ENCODE measurements at places on chromosomes 12 and 14.

- DNase-seq: no peak
Measured at GRCh38 chr12:120979862-120980696, 1.7 kb downstream of the HNF1A start.

GRCh38 chr12:63075376-63076060 lies 75.5 kb downstream of the AVPR1A start:
- no peak for DNase-seq

DNA sequence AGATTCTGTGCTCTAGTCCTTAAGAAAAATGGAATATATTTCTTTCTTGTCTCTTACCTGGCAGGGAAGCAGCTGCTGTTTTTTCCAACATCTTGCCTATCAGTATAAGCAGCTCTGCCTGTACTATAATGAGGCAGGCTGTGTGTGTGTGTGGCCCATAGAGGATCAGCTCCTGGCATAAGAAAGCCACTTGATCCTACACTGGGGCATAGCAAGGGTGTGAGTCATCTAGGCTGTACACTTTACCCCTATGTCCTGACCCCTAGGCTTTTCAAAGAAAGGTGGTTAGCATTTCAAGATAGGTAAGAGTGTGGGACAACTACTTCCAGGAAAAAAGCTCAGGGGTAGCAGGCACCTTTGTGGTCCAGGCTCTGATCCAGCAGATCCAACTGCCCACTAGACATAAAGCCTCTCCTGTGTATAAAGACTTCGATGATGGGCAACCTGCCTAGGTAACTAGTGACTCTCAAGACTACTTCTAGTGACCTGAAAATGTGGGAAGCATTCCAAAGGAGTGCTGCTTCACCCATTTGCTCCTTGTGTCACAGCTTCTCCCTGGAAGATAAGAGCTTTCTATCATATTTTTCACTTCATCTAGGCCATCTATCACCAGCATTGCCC lies 4.9 kb upstream of the SENP1 start:
- DNase-seq: no peak

DNA sequence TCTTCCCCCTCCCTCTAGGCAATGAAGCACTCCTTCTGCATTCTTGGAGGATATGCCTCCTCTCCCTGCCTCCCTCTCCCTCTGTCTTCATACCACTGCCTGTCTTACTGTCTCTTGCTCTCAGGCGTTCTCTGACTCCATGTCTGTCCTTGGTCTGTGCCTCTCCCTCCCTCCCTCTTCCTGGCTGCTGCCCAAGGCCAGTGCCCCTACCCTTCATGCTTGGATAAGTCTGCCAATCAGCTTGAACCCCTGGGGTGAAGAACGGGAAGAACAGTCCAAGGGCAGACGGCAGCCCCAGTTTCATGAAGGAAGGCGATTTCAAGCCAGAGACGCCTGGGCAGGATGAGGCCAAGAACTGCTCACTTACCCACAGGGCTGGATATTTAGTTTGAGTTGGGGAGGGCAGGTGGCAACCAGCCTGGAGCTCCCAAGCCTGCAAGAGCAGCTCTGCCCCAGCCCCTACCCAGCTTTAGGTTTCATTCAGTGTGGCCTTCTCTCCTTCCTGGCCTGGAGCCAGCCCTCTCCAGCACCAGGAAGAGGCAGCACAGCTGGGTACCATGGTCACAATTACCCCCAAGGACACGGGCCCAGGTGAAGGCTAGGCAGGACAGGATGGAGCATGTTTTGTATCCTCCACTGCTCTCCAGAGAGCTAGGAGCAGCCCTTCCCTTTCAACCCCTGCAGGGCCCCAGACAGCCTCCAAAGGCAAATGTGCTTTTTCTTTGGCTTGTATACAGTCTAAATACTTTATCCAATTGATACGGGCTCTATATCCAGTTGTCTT lies 35.8 kb upstream of the LTBP2 start:
- no peak for DNase-seq

GRCh38 chr12:52306731-52307130 lies 14.5 kb downstream of the KRT83 start:
- DNase-seq: no peak

DNA sequence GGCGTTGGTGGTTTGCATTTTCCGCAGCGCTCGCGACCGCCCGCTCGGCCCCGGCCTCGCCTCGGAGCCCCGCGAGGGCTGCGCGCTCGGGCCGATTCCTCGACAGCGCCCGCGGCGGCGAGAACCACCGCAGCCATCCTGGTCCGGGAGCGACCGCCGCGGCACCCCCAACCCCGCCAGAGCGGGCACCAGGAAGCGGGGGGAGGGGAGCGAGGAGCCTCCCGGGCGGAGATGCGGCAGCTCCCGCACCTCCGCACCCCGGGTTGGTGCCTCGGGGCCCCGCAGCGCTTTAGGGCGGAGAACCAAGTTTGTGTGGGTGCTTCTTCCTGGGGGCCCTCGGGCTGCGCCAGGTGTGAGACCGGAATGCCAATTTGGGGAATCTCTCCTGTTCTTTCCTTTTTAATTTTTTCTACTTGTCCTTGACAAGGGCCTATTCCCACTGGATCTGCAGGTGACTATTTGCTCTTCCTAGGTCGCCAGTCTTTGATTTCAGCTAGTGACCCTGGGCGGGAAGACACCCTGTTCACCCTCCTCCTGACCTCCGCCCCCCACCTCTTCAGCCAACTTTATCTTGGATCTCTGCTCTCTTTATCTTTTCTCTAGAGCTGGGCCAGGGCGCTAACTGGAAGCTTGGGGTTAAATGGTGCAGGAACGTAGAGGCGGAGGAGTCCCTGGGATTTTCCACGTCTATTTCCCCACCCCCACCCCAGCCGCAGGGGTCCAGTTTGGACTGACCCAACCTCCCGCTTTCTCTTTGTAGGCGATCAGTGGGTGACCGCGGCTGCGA lies at the start of gene SOCS2:
Gene SOCS2 (plus strand): TSS at position 751 of the 787 bp plus-strand sequence. CDS start 223 bp downstream, outside the sequence.
- no peak for DNase-seq

DNA sequence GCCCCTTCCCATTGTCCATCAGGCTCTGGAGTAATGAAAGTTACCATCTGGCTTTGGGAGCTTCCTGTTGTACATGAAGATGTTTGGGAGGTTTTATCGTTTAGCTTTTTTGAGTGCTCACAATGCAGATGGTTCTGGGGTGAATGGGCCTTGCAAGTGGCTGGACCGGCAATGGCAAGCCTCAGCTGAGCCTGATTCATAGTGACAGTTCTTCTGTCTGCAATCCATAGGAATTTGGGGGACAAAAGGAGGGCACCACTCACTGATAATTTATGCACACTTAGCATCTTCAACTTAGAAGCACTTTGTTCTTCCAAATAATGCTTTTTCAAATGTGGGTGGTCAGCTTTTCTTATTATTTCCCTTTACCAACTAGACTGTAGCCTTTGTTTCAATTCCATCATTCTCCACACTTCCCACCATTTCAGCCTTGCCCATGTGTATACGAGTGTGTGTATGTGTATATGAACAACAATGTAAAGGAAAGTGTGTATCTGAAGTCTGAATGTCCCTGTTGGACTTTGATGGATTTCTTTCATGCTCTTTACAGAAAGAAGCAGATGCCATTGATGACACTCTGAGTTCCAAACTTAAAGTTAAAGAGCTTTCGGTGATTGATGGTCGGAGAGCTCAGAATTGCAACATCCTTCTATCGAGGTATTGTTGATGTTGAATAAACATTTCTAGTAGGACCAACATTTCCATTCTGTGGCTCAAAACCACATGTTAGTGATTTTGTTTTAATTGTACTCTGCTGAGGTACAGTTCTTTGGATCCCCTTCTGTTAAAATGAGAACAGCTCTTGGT lies 125.5 kb downstream of the GPR135 start:
- no peak for DNase-seq

GRCh38 chr14:31336646-31337045 lies 83.7 kb downstream of the HEATR5A start:
- DNase-seq: no peak

DNA sequence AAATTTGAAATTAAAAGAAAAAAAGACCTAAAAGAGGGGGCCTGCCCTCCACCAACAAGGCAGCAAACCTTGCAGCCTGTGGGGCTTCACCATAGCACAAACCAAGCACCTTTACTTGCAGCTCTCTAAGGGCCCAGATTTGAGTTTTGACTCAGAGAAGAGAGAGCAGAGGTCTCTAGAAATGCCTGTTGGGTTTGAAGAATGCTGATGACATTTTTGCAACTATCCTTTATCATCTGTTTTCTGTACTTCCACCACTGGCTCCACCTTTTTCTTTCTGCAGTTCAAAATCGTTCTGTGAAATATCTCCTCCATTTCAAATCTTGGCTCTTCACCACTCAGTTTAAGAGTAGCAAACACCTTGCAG lies 83.8 kb upstream of the HMGA2 start:
- no peak for DNase-seq

- DNase-seq: no peak
Measured at GRCh38 chr12:113396828-113397496, 6.7 kb downstream of the SDS start.

DNA sequence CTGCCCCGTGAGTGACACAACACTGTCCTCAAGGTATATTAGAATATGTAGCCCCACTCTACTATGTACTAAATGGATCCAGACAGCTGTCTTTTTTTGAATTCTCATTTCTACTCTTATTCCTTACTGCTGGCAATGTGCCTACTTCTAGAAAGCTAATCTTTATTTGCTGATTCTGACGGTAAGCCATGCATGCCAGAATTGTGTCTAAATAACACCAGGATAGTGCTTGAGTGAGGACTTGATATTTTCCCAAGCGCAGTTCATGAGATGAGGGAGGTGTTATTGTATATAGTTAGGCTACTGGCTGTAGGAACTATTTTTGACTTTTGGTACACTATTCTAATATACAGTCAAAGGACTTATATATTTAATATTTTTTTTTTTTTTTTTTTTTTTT lies 316.2 kb upstream of the NAV3 start:
- no peak for DNase-seq

DNA sequence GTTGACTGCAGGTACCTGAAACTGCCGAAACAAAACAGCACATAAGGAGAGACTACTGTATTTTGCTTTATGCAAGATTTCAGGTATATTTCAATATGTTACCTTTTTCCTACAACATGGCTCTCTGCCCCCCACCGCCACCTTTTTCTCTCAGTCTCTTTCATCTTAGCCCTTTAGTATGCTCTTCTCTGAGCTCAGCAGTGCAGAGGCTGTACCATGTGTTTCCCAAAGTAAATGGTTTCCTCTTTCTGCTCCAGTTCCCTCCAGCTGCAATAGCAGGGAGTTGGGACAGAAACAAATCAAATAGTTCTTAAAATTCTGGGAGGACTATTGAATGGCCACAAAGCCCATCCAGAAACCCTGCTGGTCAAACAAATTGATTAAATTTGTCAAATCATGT lies 4.3 kb downstream of the AMN1 start:
- DNase-seq: no peak

DNA sequence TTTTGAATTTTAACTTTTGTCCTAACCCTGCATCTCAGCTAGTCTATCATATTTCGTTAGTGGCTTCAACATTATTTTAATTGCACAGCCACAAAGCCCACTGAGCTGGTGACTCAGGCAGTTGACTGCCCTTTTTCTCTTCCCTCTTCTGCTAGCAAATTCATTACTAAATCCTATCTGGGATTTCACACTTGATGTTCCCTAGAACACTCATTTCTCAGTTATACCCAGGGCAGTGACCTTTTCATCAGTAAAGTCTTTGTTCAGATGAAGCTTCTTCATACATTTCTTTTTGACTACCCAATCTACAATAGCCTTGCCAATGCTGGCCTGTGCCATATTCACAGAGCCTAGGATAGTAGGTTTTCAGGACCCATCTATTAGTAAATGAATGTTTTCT lies 107.0 kb downstream of the ATXN7L3B start:
- DNase-seq: no peak

GRCh38 chr12:13208533-13209435 lies 12.3 kb downstream of the EMP1 start:
- DNase-seq: no peak

DNA sequence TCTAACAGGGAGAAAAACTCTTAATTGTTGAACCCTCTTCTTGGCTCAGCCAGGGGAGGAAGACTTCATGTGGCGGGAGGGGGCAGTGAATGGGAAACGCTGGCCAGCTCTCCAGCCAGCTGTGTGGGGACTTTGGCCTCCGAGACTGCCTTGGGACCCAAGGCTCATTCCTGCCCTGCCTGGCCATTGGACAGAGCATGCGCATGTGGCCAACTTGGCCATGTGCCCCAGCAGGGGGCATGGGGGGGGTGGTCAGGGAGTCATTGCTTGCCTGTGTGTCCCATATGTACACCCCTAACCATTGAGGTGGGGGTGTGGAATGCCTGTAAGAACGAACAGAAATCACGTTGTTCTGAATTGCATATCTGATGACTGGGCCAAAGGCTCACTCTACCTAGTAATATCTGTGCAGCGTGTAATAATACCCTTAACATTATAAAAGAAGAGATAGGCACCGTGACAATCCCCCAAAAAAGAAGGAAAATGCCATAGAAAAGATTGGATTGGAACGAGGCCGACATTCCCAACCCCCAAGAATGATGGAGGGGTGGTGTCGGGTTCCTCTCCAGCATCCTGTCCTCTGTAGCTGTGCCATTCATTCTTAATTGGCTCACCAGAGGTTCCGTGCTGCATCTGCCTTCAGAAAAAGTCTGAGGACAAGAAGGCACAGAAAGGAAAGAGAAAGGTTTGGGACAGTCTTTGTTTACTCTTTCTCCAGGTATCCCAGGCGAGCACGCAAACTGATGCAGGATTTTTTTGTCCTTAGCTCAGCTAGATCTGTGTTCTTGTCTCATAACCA lies 3.5 kb upstream of the FAR2 start:
- DNase-seq: no peak

DNA sequence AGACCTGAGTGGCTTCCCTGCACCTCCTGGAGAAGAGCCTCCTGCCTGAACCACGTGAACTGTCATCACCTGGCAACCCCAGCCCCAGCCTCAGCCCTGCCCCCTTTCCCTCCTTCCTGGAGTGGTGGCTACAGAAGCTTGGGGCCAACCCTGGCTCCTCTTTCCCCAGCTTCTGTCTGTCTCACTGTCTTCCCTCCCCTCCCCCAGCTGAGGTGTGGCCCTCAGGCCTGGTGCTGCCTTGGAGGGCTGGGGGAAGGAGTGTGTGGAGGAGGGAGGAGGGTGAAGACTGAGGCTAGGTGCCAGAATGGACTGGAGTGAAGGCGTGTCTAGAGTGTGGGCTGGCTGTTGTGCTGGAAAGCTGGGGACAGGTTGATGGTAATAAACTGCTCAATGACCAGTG lies 9.7 kb downstream of the NFATC4 start:
- DNase-seq: no peak

DNA sequence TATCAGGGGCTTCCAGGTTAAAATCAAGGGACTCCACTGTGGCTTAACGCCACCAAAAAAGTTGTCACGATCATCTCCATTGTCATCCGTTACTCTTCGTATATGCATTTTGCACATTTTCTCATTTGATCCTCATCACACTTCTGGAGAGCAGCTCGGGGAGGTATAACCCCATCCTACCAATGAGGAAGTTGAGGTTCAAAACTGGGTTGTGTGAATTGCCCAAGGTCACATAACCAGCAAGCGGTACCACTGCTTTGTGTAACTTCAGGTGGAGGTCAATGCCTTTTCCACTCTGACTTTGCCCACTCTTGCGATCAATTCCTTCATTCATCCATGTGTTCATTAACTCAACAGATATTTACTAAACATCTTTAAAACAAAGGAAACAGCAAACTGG lies 71.1 kb upstream of the CCND2 start:
- DNase-seq: no peak

Measured in GM12892 (cell line).